ENCODE measurements at places on chromosomes 2 and 18. TPM values are rescaled to one million over a fixed set of nuclear protein-coding genes. Genes with fewer than 3 reads are reported as not detected.

Gene CABLES1
- 7.7 TPM for total RNA-seq

Gene EIF5B
- 65.9 TPM for total RNA-seq

Gene ANKRD62
- 0.34 TPM for total RNA-seq

Gene DDX18
- 99.7 TPM for total RNA-seq

GRCh38 chr2:223950448-223951347, 5.6 kb upstream of the WDFY1 start:
- no peak for DNase-seq

DNA sequence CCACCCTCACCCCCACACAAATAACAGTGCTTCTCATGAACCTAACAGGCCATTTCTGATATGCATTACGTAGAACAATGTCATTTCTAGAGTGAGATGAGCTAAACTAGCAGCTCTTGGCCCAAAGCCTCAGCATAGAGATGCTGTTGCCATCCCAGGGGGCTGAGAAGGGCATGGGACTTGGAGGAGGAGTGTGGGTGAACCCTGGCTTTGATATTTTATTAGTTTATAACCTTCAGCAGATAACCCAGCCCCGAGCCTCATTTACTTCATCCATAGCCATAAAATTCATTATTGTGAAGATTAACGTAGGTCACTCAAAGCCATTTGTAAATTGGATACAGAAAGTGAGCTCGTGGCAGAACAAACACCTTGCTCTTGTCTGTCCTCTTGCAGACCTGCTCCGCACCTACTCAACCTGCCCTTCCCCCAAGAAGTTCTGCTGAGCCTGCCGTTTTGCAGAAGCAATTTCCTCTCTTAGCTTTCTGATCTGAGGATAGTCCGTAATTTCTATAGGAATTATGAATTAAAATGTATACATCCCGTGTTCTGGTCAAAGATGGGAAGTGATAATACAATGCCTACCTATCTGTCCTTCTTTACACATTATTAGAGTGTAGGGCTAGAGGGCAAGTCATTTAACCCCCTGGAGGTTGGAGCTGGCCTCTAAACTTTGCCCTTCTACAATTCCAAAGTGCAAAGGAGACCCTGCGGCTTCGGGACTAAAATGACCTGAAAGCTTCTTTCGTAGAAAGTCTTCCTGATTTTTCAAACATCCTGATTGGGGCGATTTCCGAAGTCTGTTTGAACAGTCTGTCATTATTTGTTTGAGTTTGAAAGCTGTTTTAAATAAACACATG, 187.4 kb downstream of the BCL2 start:
- DNase-seq: no peak

Gene GATA6
- 3.3 TPM for total RNA-seq

Gene LTBP1
- total RNA-seq: 5.1 TPM

- no peak for DNase-seq
These were observed 109.9 kb upstream of the MAP4K3 start for GRCh38 chr2:39546937-39547336.

GRCh38 chr2:151261977-151262291, 271 bp upstream of the RBM43 start:
- no peak for DNase-seq

DNA sequence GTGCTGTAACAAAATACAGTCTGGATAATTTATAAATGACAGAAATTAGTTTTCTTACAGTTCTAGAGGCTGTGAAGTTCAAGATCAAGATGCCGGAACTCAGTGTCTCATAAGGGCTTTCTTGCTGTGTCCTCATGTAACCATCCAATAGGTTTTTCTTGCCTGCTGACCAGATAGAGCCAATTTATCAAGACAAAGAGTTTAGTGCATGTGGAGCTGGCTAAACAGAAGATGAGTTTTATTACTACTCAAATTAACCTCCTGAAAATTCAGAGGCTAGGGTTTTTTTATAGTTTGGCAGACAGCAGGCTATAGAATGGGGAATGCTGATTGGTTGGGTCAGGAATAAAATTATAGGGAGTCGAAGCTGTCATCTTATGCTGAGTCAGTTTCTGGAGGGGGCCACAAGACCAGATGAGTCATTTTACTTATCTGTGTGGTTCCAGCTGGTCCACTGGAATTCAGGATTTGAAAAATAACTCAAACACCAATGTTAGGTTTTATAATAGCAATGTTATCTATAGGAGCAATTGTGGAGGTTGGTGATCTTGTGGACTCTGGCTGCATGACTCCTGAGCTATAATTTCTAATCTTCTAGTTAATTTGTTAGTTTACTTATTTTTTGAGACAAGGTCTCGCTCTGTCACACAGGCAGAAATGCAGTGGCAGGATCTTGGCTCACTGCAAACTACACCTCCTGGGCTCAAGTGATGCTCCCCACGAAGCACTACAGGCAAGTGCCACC, 3.2 kb upstream of the PDK1 start:
- no peak for DNase-seq

GRCh38 chr18:74259347-74259746, 32.4 kb downstream of the CYB5A start:
- DNase-seq: no peak

GRCh38 chr2:88114889-88115288, 13.0 kb downstream of the FABP1 start:
- DNase-seq: no peak

Gene M1AP
- 28.2 TPM for total RNA-seq

GRCh38 chr18:78770139-78770822, 209.3 kb upstream of the SALL3 start:
- no peak for DNase-seq

Gene LIMS3
- 1.1 TPM for total RNA-seq

Gene CYBRD1
- total RNA-seq: 14.9 TPM

DNA sequence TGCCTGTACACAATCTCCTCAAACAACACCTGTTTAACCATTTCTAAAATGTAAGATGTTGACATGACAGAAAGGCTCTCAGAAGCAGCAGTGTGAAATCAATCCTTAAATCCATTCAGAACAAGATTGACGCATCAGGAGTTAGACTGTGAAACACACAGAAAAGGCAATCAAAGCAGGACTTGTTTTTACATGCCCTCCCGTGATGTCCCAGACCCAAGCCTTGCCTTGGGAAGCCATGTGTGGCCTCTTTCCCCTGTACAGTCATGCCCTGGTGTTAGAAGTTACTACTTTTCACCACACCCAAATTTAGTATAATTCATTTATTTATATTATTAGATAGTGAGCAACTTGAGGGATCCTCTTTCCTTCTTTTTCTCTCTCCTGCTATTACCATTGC, 115.7 kb downstream of the NCKAP5 start:
- DNase-seq: no peak

- DNase-seq: no peak
These were observed 199.6 kb downstream of the VAPA start for GRCh38 chr18:10113121-10114022.

Gene DPP10
- not detected for total RNA-seq

DNA sequence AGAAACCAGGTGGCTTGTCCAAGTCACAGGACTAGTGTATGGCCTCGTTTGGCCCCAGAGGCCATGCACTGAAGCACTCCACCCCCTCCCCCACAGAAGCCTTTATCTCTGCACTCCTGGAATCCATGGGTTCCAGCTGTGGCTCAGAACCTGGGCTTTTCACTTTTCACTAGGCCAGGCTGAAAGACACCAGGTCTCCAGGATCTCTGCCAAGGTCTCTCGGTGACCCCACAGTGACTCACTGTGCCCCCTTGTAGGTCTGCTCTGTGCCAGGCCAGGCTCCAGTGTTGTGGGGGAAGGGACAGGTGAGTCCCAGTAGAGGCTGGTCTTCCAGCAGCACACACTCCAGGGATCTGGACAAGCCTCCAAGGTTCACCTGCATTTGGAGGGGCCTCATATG, 31.0 kb upstream of the GLI2 start:
- DNase-seq: no peak

- DNase-seq: no peak
These were observed 144.1 kb downstream of the EVA1A start for GRCh38 chr2:75416420-75417342.

Gene SCN9A
- 0.07 TPM for total RNA-seq

DNA sequence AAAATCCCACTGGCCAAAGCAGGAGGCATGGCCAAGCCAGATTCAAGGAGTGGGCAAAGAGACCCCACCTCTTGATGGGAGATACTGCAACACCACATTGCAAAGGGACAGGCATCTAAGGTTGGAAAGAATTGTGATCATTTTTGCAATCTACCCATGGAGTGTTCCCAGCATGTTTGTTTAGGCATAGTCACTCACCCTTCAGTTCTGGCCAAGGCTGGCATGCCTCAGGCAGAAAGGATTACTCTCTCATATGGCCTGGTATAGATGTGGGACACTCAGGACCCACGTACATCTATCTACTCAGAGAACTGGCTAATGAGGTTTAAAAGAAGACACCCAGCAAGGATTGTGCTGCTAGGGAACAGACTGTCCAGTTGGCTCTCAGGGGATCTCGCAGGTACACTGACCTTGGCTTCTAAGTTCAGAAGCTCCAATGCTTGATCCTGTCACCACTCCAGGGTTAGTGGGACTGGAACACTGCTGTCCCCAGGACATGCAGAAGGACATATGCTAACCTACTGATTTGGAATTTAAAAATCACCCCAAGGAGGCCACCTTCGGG, 183.7 kb downstream of the KLHL29 start:
- DNase-seq: no peak

- no peak for DNase-seq
These were observed 1.5 kb upstream of the PTPN2 start for GRCh38 chr18:12885500-12885899.

Gene BOK
- 41.5 TPM for total RNA-seq

- no peak for DNase-seq
These were observed 89.6 kb upstream of the UBE2E3 start for GRCh38 chr2:180890781-180891180.

Gene ATIC
- total RNA-seq: 173 TPM

Gene CFAP65
- 0.52 TPM for total RNA-seq

- DNase-seq: no peak
These were observed 116.5 kb upstream of the SERTAD2 start for GRCh38 chr2:64770137-64770780.

DNA sequence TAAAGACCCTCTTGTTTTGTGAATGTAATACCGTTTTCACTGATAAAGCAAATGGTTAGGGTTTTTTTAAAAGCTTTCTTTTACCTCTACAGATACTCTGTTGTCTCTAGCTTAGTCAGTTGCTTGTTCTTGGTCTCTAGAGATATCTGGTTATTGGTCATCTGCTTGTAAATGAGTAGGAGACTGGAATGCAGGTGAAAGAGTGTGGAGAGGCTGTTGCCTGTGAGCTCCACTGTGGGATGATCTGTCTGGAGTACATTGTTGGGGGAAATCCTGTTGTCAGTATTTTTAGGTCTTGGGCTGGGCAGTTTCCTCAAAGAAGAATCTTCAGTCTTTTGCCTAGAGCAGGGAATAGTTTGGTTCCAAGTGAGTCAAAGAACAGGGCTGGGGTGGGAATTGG, 67.7 kb downstream of the SMCHD1 start:
- no peak for DNase-seq

GRCh38 chr2:230893338-230893737, 28.6 kb downstream of the ITM2C start:
- DNase-seq: no peak

Gene PEX13
- total RNA-seq: 19.8 TPM

DNA sequence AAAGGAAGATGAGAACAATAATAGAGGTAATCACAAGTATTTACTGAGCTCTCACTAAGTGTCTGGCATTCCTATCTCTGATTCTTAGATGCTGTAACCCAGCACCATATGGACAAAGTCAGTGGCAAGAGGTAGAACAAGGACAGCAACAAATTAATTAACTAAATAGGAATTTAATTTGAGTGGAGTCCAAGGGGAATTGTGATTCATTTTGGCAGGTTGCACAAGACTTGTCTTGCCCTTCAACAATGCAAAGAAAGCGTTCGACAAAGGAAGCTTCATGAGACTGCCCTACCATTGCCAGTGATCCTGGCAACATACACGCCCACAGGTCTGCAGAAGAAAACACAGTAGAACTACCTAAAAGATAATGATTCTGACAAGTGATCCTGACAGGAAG, 221.6 kb downstream of the RBM43 start:
- DNase-seq: no peak

DNA sequence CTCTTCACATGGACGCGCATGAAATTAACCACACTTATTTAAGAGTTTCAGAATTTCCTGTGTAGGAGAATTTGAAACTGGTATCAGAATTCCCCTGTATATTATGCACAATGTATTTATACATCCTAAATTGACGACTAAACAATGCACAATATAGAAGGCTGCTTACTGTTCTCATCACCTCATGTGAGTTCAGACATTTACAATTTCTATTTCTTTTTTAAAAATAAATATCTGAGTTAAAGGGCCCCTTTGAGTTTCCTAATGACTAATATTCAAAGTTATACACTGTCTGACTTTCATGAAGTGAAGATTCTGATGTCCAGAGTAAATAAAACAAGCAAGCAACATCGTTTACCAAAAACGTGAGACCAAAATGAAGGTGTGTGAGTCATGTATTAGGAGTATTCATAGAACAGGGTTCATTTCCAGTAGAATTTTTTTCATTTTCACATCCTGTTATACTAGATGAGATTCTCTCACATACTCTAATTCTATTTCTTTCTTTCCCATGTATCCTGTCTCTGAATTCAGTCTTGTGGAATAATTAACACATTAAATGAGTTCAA, 406.2 kb downstream of the NUP35 start:
- no peak for DNase-seq

GRCh38 chr2:60623040-60623439, 69.6 kb upstream of the BCL11A start:
- no peak for DNase-seq

DNA sequence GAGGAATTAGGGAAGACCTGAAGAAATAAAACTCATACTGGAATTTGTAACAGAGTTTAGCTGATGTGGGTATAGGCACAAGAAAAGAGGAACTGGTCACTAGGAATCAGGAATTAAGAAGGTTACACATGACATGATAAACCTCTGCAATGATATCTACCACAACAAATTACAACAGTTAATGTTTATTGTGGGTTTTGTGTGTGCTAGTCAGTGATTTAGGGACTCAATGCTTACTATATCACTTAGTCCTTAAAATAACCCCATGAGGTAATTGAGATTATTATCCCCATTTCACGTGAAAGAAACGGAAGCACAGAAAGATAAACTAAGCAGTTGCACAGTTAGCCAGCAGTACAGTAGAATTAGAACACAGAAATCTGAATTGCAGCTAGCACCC, 415.8 kb upstream of the ZEB2 start:
- DNase-seq: no peak

DNA sequence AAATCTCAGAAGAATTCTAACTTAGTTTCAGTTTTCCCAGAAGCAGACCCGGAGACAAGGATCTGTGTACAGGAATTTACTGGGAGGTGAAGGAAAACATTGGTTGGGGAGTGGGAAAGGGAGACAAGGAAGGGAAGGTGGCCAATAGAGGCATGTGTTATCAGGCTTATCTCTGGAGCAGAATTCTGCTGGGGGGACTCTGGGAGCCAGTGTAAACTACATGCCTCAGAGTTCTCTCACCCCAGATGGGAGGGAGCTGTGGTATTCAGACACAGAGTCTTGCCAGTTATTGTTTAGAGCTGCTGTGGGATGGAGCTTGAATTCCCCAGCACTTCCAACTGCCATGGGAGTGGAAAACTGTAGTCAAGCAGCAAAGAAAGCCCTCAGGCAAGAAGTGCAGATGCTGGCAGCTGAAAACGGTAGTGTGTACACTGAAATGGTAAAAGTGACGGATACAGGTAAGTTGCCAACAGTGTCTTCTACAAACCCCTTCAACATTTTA, 19.0 kb downstream of the DNPEP start:
- no peak for DNase-seq
